ENCODE measurements at places on chromosomes 12 and 14.

DNA sequence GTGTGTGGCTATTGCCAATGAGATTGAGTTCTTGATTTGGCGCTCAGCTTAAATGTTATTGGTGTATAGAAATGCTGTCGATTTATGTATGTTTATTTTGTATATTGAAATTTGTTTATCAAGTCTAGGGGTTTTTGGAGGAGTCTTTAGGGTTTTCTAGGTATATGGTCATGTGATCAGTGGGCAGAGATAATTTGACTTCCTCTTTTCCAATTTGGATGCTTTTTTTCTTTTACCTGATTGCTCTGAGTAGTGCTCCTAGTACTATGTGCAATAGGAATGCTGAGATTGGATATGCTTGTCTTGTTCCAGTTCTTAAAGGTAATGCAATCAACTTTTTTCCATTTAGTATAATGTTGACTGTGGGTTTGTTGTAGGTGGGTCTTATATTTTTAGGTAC is 99.8 kb upstream of the PMCH start:
- DNase-seq = no peak

DNA sequence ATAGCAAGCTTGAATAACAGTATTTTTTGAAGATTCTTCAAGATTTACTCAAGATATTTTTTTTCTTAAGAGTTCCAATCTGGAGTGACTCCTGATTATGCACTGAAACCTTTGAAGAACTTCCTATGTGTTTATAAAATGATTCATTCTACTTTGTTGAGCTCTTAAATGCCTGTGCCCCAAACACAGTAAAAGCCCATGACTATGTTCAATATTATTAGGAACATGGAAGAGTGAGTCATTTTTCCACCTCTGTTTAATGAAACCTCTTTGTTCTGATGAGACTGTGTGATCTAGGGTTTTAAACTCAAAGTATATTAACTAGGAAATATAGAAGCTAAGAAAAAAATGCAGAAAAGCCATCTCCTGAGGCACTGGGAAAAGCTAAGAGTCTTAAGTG is 415.0 kb upstream of the FBXO33 start:
- no peak for DNase-seq

- DNase-seq = peak; percentile 30
Measured at GRCh38 chr12:104792570-104792969, 165.5 kb downstream of the SLC41A2 start.

GRCh38 chr14:92499234-92499633 is 14.3 kb upstream of the RIN3 start:
- DNase-seq = no peak

DNA sequence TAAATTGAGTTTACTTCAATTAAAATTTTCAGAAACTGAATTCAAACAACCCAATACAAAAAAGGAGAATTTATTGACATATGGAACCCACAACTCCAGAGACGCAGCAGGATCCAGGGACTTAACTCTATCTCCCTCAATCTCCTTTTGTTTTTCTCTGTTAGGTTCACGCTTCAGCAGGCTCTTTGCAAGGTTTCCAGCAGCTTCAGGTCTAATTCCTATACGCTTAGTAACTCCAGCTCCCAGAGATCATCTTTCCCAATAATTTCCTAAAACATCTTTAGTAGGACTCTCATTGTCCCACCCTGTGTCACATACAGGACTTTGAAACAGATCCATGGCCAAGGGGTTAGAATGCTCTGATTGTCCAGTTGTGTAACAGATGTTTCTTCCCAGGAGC is 175.2 kb downstream of the RMST start:
- no peak for DNase-seq

GRCh38 chr12:53234271-53234914 is 2.4 kb upstream of the RARG start:
- no peak for DNase-seq

GRCh38 chr12:2403221-2403976 is 350.6 kb downstream of the CACNA1C start:
- DNase-seq = no peak

DNA sequence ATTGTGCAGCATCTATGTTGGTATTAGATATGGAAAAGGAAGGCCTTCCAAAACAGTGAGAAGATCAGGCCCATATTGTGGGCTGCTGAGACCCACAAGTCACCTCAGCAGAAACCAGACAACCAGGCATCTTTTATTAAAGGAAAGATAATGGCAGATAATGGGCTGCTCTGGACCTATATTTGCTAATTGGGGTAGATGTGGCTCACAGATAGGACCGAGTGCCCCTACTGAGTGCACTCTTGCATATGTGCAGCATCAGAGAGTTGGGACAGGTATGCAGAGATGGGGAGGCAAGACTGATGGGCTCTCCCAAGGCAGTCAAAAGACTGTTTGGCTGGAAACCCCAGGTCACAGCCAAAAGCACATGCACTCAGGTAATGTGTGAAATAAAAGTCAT is 149.8 kb upstream of the GZMB start:
- DNase-seq = no peak

GRCh38 chr14:32078023-32078857 is 1.1 kb downstream of the ARHGAP5 start:
- DNase-seq = peak; percentile 36

DNA sequence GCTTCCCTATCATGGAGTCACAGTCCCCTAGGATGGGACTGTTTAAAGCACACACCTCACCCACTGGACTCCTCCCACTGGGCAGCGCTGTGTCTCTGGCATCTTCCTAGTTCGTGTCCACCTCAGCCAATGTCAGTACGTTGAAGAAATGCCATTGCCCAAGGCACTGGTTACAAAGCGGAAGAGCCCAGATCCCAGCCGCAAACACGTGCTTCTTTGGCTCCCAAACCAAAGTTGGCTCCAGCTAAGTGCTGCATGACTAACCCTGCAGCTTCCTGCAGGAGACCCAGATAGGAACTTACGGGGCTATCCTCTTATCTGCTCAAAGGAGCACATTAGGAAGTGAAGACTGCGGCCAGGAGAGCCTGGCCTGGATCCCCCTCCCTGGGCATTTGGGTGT is 9.3 kb downstream of the SYNE3 start:
- peak; percentile 66 for DNase-seq

- no peak for DNase-seq
Measured at GRCh38 chr12:21571046-21571445, 33.6 kb downstream of the GYS2 start.

DNA sequence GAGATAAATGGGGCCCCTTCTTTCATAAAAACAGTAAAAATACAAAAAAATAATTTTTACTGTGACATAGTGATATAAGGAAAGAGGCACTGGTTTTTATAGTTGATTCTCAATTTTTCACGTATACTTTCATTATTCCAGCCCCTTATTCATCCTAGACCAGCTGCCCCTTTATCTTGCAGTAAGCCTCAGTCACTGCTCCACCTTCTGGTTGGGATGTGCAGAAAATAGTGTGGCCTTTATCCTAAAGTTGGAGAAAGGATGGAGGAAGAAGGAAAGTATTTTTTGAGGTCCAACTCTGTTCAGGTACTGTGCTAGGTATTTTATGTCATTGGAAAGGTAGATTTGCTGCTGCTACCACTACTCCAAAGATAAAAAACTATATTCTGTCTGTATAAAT is 172.7 kb downstream of the ANO6 start:
- no peak for DNase-seq

GRCh38 chr14:103260629-103261124 is 73.4 kb upstream of the EIF5 start:
- peak; percentile 53 for DNase-seq

DNA sequence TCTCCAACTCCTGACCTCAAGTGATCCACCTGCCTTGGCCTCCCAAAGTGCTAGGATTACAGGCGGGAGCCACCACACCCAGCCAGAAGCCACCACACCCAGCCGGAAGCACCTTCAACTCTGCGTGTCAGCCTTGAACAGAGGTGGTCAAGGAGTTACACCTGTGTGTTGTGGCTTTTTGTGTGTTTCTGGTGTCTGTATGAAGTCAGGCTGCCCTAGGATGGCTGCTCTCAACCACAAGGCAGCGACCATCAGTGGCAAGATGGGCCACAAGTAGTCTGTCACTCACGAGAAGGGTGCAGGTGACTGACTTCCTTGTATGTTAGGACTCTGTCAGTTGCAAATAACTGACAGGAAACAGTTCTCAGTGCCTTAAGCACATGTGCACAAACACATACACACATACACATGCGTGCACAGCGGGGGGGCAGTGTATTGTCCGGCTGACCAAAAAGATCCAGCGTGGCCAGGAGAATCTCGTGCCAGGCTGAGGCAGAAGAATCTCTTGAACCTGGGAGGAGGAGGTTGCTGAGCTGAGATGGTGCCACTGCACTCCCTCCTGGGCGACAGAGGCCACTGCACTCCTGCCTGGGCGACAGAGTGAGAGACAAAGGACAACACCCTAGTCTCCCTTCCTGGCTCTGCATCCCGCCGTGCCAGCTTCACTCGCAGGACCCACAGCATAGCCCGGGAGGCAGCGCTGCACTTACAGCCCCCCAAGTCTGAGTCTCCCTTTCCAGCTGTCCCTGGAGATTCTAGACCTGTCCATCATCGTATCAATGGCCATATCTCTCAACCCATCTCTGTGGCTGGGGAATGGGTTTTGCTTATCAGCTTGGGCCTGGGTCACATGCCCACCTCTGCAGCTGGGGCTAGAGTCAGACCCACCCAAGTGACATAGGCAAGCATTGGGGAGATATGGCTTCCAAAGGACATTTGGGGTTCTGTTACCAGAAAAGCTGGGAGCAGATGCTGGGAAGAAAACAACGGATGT is 13.7 kb downstream of the P2RX4 start:
- peak; percentile 68 for DNase-seq

GRCh38 chr12:14164266-14164665 is 182.9 kb upstream of the GRIN2B start:
- DNase-seq = no peak
